Activated CD4-positive, alpha-beta T cell treated with anti-CD3 and anti-CD28 coated beads, Interleukin-10, Interleukin-2, amounts not matched to agents 100 ng/mL and 50 ng/mL, durations not matched to agents 16 hours and 8 hours (primary cell): ENCODE measurements at places on chromosomes 3 and 15.
A peak's percentile ranks its signal among the peaks of the same experiment; 100 is the strongest.

- DNase-seq, result no peak
Observed at GRCh38 chr15:60941448-60941847, 287.7 kb downstream of the RORA start.

DNA sequence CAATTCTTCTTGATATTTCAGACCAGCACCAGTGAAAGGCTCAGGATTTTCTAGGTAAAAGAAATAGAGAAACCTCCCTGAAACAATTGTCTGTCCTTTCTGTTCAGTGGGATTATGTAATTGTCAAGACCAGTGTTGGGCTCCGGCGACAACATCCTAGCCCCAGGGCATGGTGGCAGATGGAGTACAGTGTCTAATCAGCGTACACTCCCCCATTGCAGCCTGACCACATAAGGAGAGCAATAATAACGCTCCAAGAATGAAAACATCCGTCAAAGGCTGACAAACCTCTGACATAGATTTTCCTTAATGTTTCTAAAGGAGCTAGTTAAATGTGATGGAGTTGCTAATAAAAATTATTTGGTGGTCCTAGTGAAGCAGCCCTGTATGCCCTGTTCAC lies 144.6 kb downstream of the EBLN2 start:
- no peak for DNase-seq

GRCh38 chr3:16113704-16114103 lies 60.8 kb upstream of the GALNT15 start:
- no peak for DNase-seq

DNA sequence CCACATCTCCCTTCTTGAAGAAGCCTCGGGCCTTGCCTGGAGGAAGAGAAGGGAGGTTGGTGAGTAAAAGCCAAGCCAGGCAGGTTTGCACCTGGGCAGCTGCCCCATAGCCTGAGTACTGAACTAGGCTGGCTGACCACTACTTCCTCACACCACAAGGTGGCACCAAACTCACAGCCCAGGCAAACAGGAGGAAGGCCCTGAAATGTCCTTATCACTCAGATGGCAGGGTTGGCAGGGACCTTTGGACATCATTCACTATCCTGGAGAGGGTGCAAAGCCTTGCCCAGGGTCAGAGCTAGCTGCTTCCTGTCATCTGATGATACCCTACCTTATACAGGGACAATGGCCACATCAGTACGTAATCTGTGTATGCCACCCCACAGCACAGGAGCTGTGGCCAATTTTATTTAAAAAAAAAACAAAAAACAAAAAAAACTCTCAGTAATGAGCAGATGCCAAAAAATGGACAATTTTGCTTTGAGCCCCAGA lies 2.2 kb upstream of the GRAMD2A start:
- peak; percentile 77 for DNase-seq

- DNase-seq, result no peak
Observed at GRCh38 chr15:74157868-74158827, 15.4 kb upstream of the ISLR start.

DNA sequence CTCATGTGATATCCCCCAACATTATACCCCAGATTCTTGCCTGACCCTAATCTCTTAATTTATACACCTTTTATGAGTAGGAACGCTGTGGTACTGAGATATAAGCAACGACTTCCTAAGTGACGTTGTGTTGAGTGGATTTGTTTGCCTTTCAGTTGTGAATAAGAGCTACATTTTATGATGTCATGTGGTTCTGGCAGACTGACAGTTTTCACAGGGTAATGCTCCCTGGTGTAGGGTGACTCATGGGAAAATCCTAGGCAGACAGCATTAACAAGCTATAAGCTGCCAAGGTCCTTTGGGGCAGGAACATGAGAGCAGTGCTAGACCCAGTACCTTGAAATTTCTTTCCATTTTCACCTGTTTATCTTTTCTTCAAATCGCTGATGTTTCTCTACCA lies 11.2 kb downstream of the C3orf52 start:
- peak; percentile 42 for DNase-seq
